NCI-H748 treated with DMSO at 0.1 percent for 48 hours (cell line): ENCODE measurements at places on chromosomes 3 and 15.

GRCh38 chr3:50213373-50213772 is 8.3 kb downstream of the SLC38A3 start:
- DNase-seq, result no peak

DNA sequence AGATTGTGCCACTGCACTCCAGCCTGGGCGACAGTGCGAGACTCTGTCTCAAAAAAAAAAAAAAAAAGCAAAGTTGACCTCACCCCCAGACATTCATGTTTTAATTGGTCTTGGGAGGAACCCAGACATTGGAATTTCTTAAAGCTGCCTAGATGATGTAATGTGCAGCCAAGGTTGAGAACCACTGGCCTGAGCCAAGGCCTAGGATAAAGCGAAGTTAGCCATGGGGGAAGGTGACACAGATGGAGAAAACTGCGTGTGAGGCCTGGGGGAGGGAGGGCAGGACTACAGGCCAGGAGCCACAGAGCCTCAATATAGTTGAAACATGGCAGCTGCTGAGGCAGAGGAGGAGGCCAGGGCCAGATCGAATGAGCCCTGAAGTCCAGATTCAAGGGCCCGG is 21.0 kb downstream of the GLB1 start:
- DNase-seq, result no peak

- DNase-seq, result no peak
Measured at GRCh38 chr15:69891070-69891536, 206.6 kb downstream of the TLE3 start.

GRCh38 chr15:91068436-91068835 is 31.6 kb upstream of the SV2B start:
- DNase-seq, result no peak

DNA sequence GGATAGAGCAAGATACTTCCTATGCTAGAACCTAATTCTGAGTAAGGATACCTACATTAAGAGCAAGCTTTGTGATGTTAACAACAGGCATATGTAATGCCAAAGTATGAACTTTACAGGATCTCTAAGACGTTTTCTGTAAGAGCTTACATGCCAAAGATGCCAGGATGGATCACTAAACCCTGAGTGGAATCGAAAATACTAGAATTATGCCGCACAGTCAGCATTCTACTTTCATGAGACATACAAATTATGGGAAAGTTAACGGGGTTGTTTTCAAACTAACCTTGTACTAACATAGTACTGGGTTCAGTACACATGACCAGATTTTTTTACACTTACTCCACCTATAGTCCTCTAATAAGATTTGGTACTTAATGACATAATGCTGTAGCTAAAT is 55.1 kb downstream of the AAGAB start:
- no peak for DNase-seq

- no peak for DNase-seq
Measured at GRCh38 chr3:3333571-3333970, 154.1 kb upstream of the CRBN start.

- no peak for DNase-seq
Measured at GRCh38 chr3:169563775-169564059, 99.8 kb downstream of the MECOM start.

GRCh38 chr3:25648107-25648535 is 16.6 kb downstream of the TOP2B start:
- peak; percentile 47 for DNase-seq

DNA sequence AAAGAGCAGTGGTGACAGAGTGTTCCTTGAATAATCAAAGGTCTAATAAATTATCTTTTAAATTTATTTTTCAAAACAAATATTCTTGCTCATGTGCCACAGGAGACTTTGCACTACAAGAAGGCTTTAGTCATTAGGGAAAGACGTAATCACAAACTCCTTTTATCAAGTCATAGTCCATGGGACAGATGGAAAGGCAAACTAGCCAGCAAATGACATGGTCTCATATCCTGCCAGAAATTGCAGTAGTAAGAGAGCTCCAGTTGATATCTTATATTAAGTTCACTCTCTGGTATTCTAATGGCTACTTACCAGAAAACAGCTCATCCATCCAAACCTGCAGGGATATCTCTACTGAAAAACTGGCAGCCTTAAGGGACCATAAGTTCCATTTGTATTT is 225.0 kb upstream of the TP63 start:
- no peak for DNase-seq

GRCh38 chr15:31265090-31265870 is 61.4 kb upstream of the KLF13 start:
- DNase-seq, result no peak

DNA sequence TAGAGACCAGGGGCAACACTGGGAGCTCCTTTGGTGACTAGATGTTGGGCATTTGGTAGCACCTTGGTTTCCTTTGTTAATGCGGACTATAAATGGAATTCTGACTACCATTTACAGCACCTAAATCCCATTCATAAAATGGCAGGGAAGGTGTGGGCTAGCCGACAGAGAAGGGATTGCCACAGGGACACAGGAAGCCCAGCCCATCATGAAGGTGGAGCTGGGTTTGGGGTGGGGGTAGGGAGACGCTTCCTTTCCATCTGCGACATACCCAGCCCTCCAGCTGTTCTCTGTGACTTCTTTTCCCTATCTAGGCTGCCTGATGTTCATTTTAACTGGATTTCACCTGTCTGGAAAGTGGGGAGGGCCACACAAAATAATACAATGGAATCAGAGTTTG is 21.0 kb downstream of the ABHD2 start:
- DNase-seq, result no peak

DNA sequence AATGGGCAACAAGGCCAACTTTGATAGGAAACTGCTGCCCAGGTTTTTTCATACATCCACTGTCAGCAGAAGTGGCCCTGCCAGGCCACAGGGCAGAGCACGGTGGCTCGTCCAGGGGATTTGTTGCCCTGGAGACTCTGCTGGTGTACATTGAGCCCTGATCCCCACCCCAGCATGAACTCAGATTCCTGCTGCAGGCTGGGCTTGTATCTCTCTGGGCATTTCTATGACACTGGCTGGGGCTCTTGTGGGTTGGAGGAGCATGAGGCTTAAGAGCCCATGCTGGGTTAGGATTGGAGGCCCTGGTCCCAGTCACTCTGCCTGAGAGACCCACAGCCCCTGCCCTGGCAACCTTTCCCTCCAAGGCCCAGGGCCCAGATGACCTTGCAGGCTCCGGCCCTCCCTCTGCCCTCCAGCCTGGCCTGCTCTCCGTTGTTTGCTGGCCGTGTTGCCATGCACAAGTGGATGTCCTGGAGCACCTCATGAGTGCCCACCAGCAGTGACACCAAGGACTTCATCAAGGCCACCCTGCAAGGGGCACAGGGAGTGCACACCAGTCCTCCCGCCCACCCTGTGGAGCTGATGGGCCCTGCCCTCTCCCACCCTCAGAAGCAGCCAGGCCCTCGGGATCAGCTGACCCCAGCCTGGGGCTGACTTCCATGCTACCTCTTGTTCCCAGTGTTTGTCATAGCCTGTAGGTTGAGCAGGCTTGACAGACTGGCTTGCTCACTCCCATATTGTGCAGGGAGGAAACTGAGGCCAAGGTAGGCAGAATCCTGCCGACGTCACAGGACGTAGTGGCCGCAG is 58.2 kb downstream of the ZNF445 start:
- no peak for DNase-seq

DNA sequence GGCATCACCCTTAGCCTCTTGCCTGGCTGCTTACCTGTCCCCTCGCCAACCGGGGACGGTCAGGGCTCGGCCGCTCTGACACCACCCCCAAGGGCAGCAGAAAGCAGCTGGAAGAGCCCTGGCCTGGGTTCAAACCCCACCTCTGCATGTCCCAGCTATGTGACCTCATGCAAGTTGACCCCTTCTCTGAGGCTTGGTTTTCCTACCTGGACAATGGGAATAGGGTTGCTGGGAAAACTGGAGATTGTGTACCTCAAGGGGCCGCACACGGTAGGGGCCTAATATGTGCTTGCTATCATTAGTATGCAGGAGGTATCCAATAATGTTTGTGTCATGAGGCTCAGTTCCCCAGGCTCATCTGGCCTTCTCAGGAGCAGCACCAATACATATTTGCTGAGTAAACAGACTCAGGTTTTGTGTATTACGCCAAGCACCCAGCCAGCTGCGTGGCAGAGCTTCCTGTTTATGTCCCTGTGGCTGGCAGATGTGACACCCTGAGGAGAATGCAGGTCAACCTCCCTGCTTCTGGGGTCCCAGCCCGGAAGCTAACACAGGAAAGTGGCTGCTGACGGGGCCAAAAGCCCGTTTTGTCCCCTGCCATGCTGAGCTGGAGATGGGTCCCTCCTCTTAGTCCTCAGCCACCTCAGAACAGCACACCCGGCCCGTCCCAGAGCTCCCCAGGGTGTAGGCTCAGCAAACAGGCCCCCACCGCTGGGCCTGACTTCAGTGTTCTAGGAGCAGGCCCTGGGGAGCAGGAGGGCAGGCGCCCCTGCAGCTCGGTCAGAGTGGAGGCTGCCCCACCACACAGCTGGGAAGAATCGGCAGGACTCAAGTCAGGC is 29.7 kb downstream of the PLXND1 start:
- no peak for DNase-seq

GRCh38 chr3:43540624-43541023 is 81.2 kb downstream of the ANO10 start:
- no peak for DNase-seq
